ENCODE measurements at places on chromosomes 12 and 14.
A peak's percentile ranks its signal among the peaks of the same experiment; 100 is the strongest.

- DNase-seq, result no peak
These were observed 13.6 kb upstream of the PPM1A start for GRCh38 chr14:60235440-60235839.

DNA sequence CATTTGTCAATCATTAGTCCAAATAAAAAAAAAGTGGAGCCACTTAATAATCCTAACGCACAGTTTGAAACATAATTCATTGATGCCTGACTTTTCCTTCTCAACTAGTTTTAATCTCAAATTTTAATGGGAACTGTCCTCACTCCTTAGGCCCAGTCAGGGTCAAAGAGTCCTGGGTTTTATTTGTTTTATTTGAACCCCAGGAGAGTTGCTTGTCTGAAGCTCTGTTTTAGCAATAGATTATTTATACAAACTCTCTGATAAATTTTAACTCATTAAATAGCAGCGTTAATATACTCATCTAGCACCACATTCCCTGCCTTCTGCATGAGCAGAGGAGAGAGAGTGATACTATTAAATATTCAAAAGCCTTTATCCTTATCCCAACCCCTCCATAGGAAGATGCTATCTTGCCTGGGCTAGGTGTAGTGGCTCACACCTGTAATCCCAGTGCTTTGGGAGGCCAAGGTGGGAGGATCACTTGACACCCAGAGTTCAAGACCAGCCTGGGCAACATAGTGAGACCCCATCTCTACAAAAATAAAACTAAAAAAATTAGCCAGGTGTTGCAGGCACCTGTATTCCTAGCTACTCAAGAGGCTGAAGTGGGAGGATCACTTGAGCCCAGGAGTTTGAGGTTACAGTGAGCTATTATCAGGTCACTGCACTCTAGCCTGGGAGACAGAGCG lies 14.5 kb upstream of the DUSP6 start:
- DNase-seq, result no peak

GRCh38 chr12:3380200-3381043 lies 110.6 kb upstream of the PRMT8 start:
- DNase-seq, result no peak

GRCh38 chr12:1974812-1975211 lies 29.4 kb downstream of the DCP1B start:
- DNase-seq, result no peak

DNA sequence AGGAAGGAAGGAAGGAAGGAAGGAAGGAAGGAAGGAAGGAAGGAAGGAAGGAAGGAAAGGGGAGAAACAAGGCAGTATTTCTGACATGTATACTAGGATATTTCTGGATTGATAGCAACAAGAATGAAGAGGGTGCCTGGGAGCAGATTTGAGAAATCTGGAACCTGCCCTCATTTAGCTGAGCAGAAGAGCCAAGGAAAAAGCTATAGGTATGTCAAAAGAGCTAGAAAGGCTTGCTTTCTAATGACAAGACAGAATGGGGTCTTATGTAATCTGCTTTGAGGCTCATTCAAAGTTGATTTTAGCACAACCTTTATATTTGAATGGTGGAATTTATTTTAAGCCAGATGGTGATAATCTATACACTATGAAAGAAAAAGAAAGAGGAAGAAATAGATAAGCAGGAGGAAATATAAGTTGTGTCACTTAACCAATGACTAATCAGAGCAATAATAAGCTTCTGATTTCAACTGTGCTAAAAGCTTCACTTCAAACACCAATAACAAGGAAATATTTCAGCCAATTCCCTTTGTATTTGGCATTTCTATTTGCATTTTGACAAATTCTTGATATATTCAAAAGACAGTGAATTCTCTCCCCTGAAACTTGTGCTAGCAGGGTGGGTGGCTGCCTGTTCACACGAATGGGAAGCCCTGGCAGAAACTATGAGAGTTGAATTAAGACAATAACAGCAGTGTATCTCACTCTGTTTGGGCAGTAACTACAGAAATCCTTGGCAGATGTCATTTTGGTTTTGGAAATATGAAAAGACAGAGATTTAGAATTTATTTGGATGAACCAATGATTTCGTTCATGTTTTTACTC lies 76.3 kb upstream of the FLRT2 start:
- DNase-seq, result no peak

DNA sequence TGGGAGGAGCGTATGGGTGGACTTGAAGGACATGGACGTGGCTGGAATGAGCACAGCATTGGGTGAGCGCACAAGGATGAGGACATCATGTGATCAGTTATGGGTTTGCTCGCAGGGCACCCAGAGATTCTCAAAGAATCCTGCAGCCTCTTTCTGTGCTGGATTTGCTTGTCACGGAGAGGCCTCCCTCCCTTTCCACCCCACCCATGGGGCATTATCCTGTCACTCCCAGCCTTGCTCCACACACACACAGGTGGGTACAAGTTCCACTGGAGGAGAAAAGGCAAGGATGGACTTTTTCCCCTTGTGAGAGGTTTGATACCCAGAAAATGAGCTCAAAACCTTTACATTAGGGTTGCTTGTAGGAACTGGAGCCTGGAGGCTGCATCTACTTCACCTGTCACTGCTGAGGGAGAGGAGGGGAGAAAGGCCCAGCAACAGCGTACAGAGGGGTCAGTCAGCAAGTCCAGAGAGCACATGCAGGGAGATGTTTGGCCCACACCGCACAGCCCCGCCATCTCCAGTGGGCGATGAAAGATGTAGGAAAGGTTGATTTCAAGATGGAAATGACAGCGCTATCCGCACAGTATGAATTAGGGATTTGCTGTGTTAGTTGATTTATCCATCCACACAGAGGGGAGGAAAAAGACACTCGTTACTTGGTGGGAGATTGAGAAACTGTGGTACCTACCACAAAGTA lies 112.7 kb downstream of the GCH1 start:
- no peak for DNase-seq

DNA sequence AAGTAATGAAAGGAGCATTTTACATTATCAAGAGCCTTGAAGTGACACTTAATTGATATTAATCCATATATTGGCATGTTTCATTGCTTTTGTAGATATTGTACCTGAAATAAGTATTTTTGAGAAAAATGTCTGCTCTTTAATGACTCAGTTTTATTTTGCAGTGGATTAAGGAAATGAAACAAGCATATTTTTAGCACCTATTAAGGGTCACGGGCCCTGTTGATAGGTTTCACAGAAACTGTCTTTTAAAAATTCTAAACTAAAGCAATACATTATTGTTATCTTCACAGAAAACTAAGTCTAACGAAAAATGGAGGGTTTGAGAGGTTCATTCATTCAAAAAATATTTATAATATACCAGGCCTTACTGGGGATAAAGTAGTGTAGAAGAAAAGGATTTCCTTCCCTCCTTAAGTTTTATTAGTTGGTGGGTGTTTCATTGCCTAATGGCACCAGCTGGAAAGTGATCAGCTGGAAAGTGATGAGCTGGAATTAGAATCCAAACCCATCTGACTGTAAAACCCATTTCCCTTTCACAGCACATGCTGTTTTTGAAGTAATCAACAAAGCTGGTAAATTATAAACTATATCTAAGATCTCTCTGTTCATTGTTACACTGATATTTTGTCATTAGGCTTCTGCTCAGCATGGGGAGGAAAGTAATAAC lies 54.2 kb downstream of the PTPRQ start:
- no peak for DNase-seq

- DNase-seq, result no peak
These were observed 70.9 kb downstream of the STXBP6 start for GRCh38 chr14:24978862-24979724.

DNA sequence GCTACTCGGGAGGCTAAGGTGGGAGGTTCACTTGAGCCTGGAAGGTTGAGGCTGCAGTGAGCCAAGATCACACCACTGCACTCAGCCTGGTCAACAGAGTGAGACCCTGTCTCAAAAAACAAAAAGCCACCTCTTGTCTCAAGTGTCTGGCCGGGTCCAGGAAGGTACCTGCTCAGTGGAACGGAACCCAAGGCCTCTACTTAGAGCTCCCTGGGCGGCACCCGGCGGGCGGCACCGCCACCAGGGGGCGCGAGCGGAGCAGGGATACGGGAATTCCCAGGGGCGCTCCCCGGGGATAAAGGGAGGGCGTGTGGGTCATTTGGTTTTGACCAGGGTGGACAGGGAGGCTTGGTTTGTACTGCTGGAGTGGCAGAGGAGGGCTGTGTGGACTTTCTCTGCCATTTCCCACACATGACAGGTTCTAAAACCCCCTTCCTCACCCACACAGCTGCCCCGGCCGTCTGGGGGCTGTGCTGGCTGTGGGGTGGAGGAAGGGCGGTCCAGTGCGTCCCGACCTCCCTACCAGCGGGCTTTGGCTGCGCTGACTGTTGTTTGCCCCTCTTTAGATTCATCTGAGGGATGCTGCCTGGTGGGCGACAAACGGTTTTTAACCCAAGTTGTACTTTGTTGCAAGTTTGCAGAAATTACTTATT lies 91.4 kb downstream of the SETD3 start:
- peak; percentile 32 for DNase-seq

GRCh38 chr12:46535907-46536306 lies 163.3 kb upstream of the SLC38A2 start:
- DNase-seq, result no peak

DNA sequence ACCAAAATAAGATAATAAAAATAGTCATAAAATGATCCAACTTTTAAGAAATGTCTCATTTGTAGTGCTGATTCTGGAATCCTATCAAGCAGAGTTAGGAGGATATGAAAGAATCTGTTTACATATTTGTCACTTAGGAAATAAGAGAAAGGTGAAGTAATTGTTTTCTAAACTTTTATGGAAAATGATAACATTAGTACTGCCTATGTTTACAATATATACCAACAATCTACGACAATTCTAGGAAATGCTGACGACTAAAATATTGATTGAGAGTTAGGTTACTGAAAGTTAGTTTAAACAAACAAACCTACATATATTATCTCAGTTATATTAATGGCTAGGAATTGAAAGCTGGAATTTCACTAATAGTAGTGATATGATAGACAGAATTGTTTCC lies 18.0 kb downstream of the TSPAN19 start:
- DNase-seq, result no peak

GRCh38 chr14:61460718-61461611 lies 139.6 kb downstream of the PRKCH start:
- no peak for DNase-seq

- no peak for DNase-seq
These were observed 2.7 kb downstream of the ARL6IP4 start for GRCh38 chr12:122982963-122983788.

- DNase-seq, result peak; percentile 37
These were observed 565 bp downstream of the SPRYD3 start for GRCh38 chr12:53078425-53079225.

GRCh38 chr14:99412117-99413061 lies 68.3 kb downstream of the SETD3 start:
- DNase-seq, result peak; percentile 40

- DNase-seq, result no peak
These were observed 199.0 kb downstream of the BCL11B start for GRCh38 chr14:99072956-99073355.

DNA sequence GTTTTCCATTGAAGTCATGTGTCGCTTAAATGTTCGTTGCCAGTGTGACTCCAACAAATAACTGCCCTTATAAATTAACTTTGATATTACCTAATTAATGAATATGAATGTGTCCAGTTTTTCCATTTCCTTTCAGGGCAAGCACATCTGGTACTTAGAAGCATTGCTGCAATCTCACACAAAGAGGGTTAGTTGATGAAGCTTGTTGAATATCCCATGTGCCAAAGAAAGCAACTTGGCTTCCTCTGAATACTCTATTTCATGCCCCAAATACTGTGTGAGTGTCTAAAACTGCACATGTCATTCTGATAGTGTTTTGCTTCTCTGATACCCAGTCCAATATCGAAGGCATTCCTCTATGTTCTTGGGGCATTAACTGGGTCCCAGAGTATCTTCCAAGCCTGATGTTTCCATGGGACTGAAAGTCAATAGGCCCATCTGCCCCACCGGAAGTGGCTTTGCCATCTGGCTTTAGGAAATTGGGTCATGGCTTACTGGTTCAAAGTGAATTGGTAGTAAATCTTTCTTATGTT lies 75.8 kb upstream of the CNTN1 start:
- DNase-seq, result no peak

DNA sequence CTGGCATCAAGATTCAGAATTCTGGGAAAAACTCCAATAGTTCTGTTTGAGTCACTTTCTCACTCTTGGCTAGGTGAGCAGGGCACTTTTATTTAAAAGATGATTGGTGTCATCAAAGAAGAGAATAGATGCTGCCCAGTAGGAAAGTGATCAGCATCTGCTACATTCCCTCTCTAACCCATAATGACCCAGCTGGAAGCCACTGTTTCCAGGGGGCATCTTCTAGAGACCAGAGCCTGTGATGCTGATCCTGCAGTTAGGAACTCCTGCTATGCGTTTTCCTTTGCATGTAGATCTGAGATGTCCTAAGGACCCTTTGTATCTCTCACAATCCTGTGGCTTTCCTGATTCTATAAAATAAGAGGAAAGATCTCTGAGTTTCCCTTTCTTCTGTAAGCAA lies 79.9 kb upstream of the TMTC1 start:
- no peak for DNase-seq

GRCh38 chr12:120229487-120230325 lies 28.8 kb upstream of the RPLP0 start:
- no peak for DNase-seq

DNA sequence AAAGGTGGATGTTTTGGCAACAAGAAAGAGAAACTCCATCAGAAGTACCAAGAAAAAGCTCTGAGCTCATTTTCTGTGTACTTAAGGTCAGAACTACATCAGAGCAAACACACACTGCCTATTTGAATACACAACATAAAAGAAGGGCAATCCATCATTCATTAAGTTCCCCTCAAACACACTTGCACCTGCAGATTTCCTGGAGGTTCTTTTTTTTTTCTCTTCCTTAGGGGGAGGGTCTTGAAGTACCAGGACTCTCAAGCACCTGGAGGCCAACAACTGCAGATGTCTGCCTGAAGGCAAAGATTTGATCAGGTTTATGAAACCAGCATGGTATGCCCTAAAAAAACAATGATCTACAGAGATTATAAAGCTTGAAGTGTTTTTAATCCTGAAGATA lies 26.1 kb upstream of the PTHLH start:
- DNase-seq, result no peak

DNA sequence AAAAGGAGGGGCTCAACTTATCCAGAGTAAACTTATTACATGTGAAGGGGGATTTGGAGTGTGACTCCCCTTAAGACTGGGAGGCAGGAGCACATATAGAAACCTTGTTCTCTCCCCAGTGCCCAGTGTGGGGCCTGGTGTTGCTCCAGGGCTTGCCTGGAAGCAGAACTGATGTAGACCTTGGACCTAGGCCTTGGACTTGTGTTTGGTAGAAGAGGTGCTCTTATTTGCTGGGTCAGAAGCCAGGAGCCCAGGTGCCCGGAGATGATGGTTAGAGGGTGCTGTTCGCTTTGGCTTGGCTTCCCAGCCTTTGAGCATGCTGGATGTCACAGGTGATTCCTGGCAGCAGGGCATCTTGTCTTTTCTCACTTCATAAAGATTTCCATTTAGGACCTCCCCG lies 110.4 kb downstream of the SMOC1 start:
- no peak for DNase-seq

- peak; percentile 32 for DNase-seq
These were observed 9.0 kb upstream of the OR6J1 start for GRCh38 chr14:22653012-22653621.

- no peak for DNase-seq
These were observed 117.6 kb downstream of the SLC35F4 start for GRCh38 chr14:57748279-57748678.

GRCh38 chr12:108214486-108214885 lies 85.4 kb downstream of the WSCD2 start:
- DNase-seq, result no peak

- DNase-seq, result no peak
These were observed 175.2 kb downstream of the FOXG1 start for GRCh38 chr14:28941758-28942157.
